Effector memory CD4-positive, alpha-beta T cell (primary cell): ENCODE measurements at places on chromosomes 6 and 20.

- no peak overlapping the region for H3K4me3 ChIP-seq
- no peaks in the 10 kb centered on the region for H3K27me3 ChIP-seq
- no peak for DNase-seq
- no peaks in the 10 kb centered on the region for H3K4me1 ChIP-seq
- no peak overlapping the region for H3K27ac ChIP-seq
These were observed 134.7 kb upstream of the EPHA7 start for GRCh38 chr6:93554018-93554417.

DNA sequence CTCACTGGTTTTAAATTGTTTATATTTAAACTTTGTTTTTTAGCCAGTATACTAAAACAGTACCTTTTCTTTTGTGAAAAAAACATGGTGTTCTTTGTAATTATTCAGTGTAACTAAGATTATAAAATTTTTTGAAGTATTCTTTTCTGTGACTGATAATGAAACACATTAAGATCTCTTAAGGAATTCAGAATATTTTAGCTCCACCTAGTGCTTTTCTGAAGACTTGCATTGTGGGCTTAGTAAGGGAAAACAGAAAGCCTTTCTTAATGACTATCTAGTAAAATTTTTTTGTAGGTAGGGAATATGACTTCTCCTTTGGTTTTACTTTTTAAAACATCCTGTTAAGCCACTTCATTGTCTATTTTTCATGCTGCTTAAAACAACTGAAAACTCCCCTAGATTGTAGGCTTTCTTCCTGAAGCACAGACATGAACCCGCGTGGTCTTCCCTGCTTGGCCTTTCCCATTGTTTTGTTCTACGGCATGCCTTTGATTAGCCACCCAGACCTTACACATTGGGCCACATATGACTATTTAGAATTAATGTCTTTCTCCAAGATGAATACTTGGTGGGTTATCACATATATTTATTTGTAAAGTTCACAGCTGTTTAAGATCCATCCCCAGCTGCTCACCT, 72.1 kb downstream of the AFDN start:
- H3K36me3 ChIP-seq, result no peaks in the 10 kb centered on the region
- H3K27me3 ChIP-seq, result no peaks in the 10 kb centered on the region
- DNase-seq, result no peak
- no peaks in the 10 kb centered on the region for H3K4me1 ChIP-seq
- no peak overlapping the region for H3K4me3 ChIP-seq
- H3K27ac ChIP-seq, result no peak overlapping the region

DNA sequence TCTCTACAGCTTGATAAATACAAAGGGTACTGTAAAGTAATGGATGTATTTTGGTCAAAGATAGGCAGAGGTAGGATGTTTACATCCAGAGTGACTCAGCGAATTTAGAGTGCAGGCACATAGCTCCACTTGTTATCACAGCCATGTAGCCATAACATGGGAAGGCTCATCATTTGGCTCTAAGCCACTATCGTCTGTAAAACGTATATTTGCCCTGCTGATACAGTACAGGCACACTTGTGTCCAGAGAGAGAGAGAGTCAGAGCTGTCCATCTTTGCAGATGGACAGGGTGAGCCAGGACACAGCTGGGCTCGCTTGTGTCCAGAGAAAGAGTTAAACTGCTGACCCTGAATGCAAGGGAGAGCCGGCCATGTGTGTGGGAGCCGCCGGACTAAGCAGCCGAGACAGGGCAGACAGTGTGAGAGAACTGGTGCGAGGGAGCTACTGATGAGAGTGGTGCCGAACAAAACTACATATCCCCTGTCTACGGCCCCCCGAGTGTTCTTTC, 619.0 kb downstream of the DOK5 start:
- DNase-seq, result no peak
- no peaks in the 10 kb centered on the region for H3K36me3 ChIP-seq
- no peak overlapping the region for H3K4me3 ChIP-seq
- H3K27me3 ChIP-seq, result no peaks in the 10 kb centered on the region
- no peaks in the 10 kb centered on the region for H3K4me1 ChIP-seq

GRCh38 chr6:144139817-144140216, 10.5 kb upstream of the STX11 start:
- DNase-seq, result no peak
- no peak overlapping the region for H3K4me3 ChIP-seq
- no peaks in the 10 kb centered on the region for H3K36me3 ChIP-seq

DNA sequence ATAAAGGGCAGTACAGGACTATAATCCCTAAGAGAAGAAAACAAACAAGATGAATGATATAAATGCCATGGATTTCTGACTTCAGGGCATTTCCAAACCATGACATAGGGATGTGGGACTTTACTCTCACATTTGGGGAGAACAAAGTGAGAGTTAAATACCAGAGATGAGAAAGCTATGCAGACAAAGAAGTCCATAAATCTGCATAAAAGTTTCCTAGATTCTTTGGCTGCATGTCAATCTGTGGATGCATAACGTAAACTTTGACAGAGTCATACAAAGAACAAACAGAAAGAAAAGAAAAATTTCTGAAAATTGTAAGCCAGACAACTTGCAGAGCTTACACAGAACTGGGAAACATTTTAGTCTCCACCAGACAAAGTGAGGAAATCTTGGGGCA, 11.7 kb downstream of the EPM2A start:
- DNase-seq, result no peak
- H3K4me3 ChIP-seq, result no peak overlapping the region
- H3K27me3 ChIP-seq, result no peaks in the 10 kb centered on the region
- H3K4me1 ChIP-seq, result no peaks in the 10 kb centered on the region
- H3K27ac ChIP-seq, result no peak overlapping the region

DNA sequence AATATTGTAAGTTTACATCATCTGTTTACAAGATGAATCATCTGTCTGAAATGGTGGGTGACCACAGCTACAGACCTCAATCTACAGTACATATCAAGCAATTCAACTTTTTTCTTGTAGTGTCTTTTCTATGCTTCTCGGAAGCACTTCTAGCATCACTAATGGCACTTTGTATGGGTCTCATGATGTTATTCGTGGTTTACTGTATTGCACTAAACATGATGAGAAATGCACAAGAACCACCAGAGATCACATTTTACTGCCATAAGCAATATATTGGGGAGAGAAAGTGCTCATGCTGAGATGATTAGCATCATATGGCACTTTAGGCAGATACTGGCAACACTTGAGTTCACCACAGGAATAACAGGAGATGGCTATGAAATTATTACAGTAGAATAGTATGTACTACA, 15.4 kb upstream of the BTBD3 start:
- H3K4me3 ChIP-seq, result no peak overlapping the region
- no peak overlapping the region for H3K27ac ChIP-seq
- no peaks in the 10 kb centered on the region for H3K27me3 ChIP-seq
- no peaks in the 10 kb centered on the region for H3K36me3 ChIP-seq
- DNase-seq, result no peak

DNA sequence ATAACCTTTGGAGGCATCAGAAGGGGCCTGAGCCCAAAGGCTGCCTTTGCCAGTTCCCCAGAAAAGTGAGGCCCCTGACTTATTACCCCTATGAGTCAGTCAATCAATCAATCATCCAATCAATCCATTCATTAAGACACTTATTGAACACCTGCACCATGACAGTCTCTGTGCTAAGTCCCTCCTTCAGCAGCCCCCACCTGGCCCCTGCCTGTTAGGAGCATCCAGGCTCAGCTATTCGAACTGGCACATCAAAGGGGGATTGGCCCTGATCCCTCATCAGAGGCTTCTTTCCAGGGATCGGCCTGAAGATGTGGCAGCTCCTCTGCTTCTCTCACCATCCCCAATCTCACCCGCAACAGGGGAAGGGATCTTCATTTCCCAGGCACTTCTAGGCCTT, 27.7 kb upstream of the VEGFA start:
- DNase-seq, result no peak
- H3K36me3 ChIP-seq, result no peaks in the 10 kb centered on the region
- no peak overlapping the region for H3K4me3 ChIP-seq
- H3K4me1 ChIP-seq, result no peaks in the 10 kb centered on the region

DNA sequence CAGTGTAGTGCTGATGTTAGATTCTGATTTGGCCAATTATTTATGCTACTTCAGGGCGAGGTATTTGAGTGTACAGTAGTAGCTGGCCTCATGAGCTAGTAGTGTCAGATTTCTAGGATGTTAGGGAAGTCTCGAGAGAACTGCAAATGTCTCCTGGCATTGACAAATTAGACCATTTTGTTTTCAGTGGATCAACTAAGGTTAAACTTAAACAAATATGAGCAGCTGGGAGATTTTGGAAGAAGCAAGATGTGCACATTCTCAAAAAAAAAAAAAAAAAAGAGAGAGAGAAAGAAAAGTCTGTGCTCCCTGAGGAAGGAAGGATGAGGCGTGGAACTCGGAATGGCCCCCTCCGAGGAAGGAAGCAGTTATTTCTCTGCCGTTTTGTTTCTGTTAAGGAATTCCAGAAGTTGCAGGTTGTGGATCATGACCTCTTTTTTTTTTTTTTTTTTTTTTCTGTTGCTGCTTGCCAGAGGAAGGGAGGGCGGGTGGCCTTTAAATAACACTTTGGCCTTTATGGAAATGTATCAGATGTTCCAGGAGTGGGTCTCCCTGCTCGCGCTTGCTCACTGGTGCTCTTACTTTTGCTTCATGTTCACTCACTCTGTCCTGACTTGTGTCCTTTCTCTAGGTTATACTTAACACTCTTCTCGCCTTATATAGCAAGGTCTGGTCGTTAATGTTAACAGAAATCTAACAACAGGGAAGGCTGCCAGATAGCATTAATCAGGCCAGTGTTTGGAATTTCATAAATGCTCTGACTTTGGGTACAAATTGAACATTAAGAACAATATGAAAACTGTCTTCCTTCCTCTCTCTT, 124.4 kb downstream of the TCP11 start:
- no peak for DNase-seq
- no peak overlapping the region for H3K27ac ChIP-seq
- H3K36me3 ChIP-seq, result peaks cover 10% of the 10 kb centered on the region
- no peak overlapping the region for H3K4me3 ChIP-seq

DNA sequence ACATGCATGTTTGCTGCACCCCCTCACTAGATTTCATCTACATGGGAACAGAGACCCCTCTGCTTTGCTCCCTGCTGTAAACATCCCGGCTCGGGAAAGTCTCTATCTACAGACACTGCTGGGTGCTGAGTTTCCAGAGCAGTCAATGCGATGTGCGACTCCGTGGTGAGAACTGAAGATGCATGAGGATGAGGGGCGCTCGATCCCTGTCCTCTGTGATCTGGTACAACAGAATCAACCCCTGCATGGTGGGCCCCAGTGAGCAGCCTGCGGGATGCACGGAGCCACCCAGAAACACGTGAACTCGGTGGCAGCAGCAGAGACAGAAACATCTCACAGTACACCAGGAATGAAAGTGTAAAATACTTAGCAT, 83.1 kb downstream of the THBS2 start:
- no peaks in the 10 kb centered on the region for H3K36me3 ChIP-seq
- H3K4me3 ChIP-seq, result no peak overlapping the region
- no peaks in the 10 kb centered on the region for H3K27me3 ChIP-seq
- DNase-seq, result no peak
- H3K27ac ChIP-seq, result no peak overlapping the region
- no peaks in the 10 kb centered on the region for H3K4me1 ChIP-seq

DNA sequence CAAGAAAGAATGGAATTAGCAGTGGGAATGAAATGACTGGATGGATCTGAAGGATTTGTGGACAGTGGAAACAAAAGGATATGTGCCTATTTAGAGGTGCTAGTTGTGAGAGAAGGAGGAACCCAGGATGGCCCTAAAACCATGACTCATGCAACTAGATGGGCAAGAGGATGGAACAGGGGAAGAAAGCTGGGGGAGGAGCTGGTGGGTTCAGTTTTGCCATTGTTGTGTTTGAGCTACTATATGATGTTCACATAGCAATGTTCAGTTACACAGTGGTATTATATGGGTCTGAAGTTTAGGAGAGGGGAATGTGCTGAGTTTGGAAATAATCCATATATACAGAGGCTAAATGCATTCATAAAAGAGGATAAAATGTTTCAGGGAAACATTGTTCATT, 125.7 kb upstream of the SSTR4 start:
- no peak for DNase-seq
- H3K4me3 ChIP-seq, result no peak overlapping the region
- no peaks in the 10 kb centered on the region for H3K4me1 ChIP-seq
- H3K36me3 ChIP-seq, result no peaks in the 10 kb centered on the region
- no peak overlapping the region for H3K27ac ChIP-seq

DNA sequence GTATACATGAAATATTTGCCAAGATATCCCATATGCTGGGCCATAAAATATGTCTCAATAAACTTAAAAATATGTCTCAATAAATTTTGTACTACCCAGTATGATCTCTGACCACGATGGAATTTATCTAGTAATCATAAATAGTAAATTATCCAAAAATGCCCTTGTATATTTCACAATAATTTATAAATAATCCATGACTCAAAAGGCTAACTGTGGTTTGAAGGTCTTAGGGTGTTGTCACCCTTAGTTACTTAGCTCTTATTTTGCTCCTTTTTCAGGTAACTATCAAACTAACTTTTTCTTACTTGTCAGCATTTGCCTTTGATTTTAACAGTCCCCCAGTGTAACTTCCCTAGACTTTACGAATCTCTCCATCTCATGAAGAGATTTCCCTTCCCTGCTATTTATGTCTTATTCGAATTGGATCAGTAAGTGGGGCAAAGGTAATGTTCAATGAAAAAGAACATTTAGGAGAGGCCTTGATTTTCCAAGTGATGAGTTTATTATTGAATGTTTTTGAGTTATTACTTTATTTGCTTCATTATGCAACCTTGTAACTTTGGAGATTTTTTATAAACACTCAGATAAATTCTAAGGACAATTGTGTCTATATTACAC, 109.0 kb upstream of the THBS2 start:
- no peaks in the 10 kb centered on the region for H3K36me3 ChIP-seq
- H3K27me3 ChIP-seq, result no peaks in the 10 kb centered on the region
- H3K4me1 ChIP-seq, result no peaks in the 10 kb centered on the region
- DNase-seq, result no peak
- no peak overlapping the region for H3K4me3 ChIP-seq

DNA sequence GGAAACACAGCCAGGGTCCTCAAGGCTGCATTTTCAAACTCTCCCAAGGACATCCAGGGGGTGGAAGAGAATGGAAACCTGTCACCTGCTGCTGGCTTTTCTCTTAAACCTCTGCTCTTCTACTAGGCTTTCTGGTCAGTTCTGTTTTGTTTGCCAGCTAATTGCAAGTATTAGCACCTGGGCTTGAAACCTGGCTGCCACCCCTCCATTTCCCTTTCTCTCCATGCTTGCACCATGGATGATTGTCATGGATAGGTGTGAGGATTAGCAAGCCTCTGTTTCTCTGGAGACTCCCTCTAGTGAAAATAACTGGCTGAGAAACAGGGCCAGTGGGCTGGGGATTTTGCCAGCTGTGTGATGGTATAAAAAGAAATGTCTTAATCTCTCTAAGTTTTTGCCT, 33.0 kb upstream of the GPR6 start:
- no peaks in the 10 kb centered on the region for H3K4me1 ChIP-seq
- no peaks in the 10 kb centered on the region for H3K36me3 ChIP-seq
- no peak overlapping the region for H3K4me3 ChIP-seq
- DNase-seq, result no peak
- H3K27ac ChIP-seq, result no peak overlapping the region

GRCh38 chr20:48747840-48748414, 79.9 kb downstream of the PREX1 start:
- no peak overlapping the region for H3K4me3 ChIP-seq
- H3K36me3 ChIP-seq, result peaks cover 44% of the 10 kb centered on the region
- peaks cover 32% of the 10 kb centered on the region for H3K4me1 ChIP-seq
- H3K27me3 ChIP-seq, result no peaks in the 10 kb centered on the region

- no peak for DNase-seq
- H3K4me3 ChIP-seq, result no peak overlapping the region
- H3K27ac ChIP-seq, result no peak overlapping the region
- H3K36me3 ChIP-seq, result no peaks in the 10 kb centered on the region
- no peaks in the 10 kb centered on the region for H3K27me3 ChIP-seq
- no peaks in the 10 kb centered on the region for H3K4me1 ChIP-seq
These were observed 56.1 kb downstream of the PHACTR3 start for GRCh38 chr20:59660471-59660870.

GRCh38 chr6:72835749-72836148, 213.9 kb downstream of the KCNQ5 start:
- H3K4me1 ChIP-seq, result no peaks in the 10 kb centered on the region
